NCI-H748 treated with DMSO at 0.1 percent for 48 hours (cell line): ENCODE measurements at places on chromosomes 16 and 17.

- DNase-seq: no peak
Measured at GRCh38 chr17:5378566-5379207, 40.8 kb downstream of the NUP88 start.

DNA sequence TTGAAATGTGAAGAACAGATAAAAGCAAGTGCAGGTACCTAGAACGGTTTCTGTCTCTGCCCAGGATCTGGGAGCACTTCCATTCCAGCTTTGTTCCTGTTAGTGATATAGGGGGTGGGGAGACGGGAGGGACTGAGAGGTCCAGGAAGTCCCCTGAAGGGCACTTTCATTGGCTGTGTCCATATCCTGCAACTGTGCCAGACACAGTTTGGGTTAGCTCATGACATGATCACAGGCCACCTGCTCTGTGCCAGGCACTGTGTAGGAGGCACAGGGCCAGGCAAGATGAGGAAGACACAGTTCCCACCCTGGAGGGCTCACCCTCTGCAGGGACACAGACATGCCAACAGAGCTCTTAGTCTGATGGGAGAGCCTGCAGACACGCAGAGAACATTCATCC is 7.9 kb downstream of the CBLN1 start:
- DNase-seq: no peak

- no peak for DNase-seq
Measured at GRCh38 chr16:57748596-57748995, 13.0 kb downstream of the KATNB1 start.

- DNase-seq: no peak
Measured at GRCh38 chr16:87713451-87714229, 52.1 kb downstream of the KLHDC4 start.

GRCh38 chr16:22300427-22301071 is 3.3 kb downstream of the POLR3E start:
- no peak for DNase-seq

DNA sequence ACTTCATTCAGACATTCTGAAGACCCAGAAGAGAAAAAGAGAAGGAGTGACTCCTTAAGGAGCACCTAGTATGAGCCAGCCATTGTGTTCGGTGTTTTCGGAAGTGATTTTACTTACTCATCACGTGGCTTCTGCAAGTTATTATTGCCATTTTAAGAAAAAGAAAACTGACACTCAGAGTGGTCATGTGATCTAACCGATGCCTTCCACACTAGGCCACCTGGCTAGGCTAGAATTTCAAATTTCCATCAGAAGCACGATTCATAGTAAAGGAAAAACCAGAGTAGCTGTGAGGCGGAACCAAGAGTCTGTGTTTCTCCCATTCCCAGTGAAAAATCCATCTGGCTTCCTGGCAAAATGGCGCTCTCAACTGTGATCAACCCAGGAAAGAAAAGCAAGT is 32.0 kb downstream of the GTF3C1 start:
- no peak for DNase-seq

- DNase-seq: no peak
Measured at GRCh38 chr17:17504341-17505140, 8.3 kb upstream of the RASD1 start.

- DNase-seq: no peak
Measured at GRCh38 chr17:80799538-80800480, 191.8 kb upstream of the CHMP6 start.

- no peak for DNase-seq
Measured at GRCh38 chr16:82116535-82116934, 53.5 kb downstream of the MPHOSPH6 start.

DNA sequence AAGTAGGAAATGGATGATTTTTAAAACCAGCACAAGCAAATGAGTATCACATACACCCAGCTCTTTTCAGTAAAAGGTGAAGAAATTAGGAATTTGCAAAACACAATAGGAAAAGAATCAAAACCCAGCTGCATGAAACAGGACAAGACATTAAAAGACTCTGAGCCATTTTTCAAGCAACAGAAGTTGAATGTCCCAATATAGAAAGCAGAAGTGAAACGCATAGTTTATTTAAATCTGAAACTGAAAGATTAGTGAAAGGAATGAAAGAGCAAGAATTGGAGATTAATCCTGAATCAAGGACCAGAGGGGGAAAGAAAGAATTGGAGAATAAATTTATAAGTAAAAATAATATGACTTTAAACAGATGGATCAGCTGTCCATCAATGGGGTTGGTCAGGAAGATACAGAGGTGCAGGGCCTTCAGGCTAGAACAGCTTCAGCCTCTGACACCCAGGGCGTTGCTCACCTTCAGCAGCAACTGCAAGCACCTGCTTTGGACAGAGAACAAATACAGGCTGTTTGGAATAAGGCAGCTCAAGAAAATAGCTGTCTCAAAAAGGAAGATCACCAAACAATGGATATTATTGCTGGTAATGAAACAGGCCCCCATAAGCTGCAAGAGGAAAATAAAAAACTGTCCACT is 3.9 kb upstream of the ARHGAP17 start:
- DNase-seq: no peak
